ENCODE measurements at places on chromosomes 16 and 17.
A peak's percentile ranks its signal among the peaks of the same experiment; 100 is the strongest.

DNA sequence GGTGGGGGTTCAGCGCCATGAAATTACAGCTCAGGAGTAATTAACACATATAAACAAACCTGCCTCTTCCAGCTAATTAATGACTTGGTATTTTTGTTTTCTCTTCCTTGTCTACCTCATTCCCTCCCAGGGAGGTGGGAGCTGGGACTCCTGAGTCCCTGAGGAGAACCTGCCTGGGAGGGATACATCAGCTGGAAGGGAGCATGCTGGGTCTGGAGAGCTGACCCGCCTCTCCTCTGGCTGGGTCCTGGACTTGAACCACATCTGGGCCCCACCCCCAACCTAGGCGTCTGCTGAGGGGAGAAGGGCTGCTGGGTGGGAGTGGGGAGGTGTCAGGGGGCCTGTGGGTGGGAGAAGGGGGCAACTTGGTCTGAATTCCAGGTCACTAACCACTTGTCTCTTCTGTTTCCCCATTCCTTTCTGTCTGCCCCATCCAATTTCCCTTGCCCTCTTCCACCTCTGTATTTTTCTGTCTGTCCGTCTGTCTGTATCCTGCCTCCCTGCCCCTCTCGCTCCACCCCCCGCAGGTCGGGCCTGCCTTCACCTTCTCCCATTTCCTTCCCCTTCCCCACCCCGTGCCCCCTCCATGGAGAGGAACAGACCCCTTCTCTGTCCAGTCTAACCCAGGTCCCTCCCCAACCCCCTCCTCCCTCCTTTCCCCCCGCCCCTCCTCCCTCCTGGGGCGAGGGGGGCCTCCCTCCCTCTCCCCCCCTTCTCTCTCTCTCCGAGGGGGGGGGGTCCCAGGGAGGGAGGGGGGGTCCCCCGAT is at the start of gene NLGN2:
TSS of gene NLGN2 (plus strand) at position 361 of the 767 bp plus-strand sequence. CDS start 411 bp downstream, outside the sequence.
- peak; percentile 18 for DNase-seq

DNA sequence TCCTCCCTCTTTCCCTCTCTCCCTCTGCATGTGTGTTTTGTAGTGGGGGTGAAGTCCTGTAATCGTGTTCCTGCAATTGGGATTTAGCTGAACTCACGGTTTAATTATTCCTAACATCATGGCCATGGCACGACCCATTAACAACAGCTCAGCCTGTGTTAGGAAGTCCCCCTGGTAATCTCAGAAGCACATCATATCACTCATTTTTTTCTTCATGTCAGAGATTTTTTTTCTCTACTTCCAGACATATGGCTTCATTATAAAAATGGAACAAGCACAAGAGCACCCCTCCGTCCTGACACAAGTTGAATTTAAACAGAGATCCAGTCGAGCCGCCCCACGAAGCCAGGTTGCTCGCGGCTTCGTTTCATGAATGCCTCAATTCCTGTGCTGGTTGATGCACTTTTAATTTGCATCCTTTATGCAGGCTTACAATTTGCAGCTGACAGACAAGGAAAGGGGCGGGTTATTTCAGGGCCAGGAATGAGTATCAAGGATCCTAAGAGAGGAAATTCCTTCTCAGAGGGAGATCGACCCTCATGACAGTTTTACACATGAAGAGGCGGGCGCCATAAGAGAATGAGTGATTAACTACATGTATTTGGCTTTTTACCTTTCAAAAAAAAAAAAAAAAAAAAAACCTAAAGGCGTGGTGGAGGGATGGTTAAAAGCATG is 192.9 kb downstream of the MAF start:
- no peak for DNase-seq

DNA sequence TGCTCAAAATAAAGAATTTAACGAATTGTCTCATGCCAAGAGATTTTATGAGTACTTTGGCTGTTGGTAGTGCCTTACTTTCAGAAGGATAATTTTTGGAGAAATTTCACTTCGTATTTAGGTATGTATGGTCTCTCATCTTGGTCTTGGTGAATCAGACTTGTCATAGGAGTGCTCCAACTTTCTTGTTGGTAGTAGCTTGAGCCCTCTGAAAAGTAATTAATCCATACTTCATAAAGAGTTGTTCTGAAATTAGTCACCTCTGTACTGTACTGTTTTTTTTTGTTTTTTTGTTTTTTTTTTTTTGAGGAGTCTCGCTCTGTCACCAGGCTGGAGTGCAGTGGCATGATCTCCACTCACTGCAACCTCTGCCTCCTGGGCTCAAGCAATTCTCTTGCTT is 11.6 kb downstream of the ZNRF1 start:
- no peak for DNase-seq

GRCh38 chr17:10224582-10225195 is 26.3 kb upstream of the GAS7 start:
- no peak for DNase-seq

GRCh38 chr17:9020824-9021157 is 519 bp upstream of the NTN1 start:
- DNase-seq: no peak

GRCh38 chr16:907842-908241 is 62.9 kb downstream of the LMF1 start:
- peak; percentile 98 for DNase-seq

- DNase-seq: no peak
Measured at GRCh38 chr16:52434224-52434623, 112.7 kb downstream of the TOX3 start.

- DNase-seq: no peak
Measured at GRCh38 chr16:2490190-2491105, 15.5 kb downstream of the TBC1D24 start.

DNA sequence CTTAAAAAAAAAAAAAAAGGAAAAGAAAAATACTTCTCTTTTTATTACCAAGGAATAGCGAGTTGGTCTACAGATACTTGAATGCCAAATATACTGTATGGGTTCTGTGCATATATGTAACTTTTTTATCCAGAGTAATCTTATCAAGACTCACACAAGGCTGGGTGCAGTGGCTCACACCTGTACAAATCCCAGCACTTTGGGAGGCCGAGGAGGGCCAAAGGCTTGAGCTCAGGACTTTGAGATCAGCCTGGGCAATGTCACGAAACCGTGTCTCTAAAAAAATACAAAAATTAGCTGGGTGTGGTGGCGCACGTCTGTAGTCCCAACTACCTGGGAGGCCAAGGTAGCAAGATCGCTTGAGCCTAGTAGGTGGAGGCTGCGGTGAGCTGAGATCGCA is 137.4 kb upstream of the TMEM97 start:
- DNase-seq: no peak

GRCh38 chr17:16879686-16880085 is 92.2 kb downstream of the TNFRSF13B start:
- DNase-seq: no peak

GRCh38 chr17:71084219-71084618 is 914.9 kb downstream of the KCNJ2 start:
- DNase-seq: peak; percentile 71

DNA sequence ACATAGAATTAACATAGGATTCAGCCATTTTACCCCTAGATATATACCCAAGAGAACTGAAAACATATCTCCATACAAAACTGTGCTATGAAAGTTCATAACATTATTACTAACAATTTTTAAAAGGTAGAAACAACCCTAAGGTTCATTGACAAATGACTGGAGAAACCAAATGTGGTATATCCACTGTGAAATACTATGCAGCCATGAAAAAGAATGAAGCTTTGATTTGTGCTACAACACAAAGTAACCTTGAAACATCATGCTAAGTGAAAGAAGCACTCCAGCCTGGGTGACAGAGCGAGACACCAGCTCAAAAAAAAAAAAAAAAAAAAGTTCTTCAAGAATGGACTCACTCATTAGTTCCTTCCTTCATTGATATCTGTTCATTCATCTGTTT is 580 bp downstream of the CD300LD start:
- no peak for DNase-seq

GRCh38 chr17:17129466-17129865 is 76.7 kb downstream of the PLD6 start:
- peak; percentile 66 for DNase-seq

- no peak for DNase-seq
Measured at GRCh38 chr17:57629470-57629869, 115.6 kb downstream of the CCDC182 start.

DNA sequence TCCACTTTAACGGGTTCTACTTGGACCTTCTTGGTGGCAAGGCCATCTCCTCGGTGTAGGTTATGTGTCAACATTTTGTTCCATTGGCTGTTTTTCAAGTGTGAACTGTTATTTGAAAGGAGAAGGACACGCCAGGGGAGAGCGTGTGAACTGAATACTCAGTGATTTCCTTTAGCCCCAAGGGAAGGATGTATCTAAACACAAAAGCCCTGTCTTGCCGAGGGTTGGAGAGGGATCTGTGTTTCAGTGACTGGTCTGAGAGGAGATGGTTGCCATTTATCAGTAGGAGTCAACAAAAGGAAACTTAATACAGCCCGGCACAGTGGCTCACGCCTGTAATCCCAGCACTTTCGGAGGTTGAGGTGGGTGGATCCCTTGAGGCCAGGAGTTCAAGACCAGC is 50.0 kb downstream of the USP10 start:
- no peak for DNase-seq

DNA sequence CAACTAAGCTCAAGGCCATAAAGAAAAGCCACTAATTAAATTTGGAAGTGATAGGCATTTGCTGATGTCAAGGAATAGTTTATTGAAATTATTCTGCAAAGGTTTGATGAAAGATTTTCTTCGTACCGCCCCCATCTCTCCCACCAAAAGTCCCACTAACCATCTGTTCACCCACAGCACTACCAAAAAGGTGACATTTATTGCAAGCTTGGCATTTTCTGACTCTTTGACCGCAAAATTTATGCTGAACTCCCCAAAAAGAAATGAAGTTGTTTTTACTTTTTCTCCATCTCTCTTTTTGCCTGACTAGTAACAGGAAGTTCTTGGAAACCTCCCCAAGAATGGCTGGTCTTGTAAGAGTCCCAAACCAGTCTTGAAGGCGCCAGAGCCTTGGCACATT is 384.9 kb upstream of the SOX9 start:
- DNase-seq: no peak

DNA sequence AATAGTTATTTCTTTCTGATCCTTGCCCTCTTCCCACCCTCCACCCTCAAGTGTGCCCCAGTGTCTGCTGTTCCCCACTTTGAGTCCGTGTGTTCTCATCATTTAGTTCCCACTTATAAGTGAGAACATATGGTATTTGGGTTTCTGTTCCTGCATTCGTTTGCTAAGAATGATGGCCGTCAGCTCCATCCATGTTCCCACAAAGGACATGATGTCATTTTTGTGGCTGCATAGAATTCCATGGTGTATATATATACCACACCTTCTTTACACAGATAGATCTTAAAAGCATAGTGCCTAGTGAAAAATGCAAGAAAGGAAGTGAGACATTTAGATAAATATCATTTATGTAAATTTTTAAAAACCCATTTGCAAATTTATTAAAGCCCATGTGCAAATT is 33.1 kb downstream of the HS3ST2 start:
- DNase-seq: no peak

GRCh38 chr17:17325228-17325627 is 22.1 kb downstream of the NT5M start:
- no peak for DNase-seq

GRCh38 chr17:3712811-3713463 is 10.8 kb upstream of the HASPIN start:
- no peak for DNase-seq

DNA sequence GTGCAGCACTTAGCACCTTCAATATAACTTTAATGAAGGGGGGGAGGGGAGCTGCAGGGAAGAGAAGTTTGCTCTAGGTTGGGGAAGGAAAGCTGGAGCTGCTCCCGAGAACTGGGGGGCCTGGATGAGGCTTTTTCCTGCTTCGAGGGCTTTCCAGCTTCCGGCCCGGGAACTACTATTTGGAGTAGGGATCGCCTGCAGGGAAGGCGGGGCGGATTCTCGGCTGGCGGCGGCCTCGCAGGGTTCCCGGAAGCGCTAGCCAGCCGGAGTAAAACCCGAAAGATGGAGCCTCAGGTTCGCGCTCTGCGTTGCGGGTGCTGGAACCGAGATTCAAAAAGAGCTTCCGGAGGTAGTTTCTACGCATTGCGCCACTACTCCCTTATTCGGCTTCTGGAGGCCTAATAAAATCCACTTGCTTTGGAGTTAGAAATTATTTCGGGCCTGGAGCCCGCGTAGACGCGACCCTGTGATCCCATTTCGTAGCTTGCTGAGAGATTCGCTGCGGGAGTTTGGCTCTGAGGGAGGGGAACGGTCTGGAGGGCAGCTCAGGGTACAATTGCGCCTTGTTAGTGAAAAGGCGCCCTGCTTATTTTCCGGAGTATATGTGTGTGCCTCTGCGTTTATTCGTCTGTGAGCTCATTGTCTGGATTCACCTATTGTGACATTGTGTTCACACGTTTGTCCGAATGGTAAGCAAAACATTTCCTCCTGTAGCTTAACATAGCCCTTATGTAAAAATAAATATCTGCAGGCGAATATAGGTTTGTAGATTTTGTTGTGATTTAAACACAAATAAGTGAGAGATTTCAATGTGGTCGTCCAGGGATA is 652 bp downstream of the PRAC2 start:
- DNase-seq: no peak

GRCh38 chr16:63311313-63311712 is 1275.1 kb upstream of the CDH8 start:
- DNase-seq: no peak

- peak; percentile 99 for DNase-seq
Measured at GRCh38 chr17:42107597-42108576, 4.6 kb downstream of the DHX58 start.

DNA sequence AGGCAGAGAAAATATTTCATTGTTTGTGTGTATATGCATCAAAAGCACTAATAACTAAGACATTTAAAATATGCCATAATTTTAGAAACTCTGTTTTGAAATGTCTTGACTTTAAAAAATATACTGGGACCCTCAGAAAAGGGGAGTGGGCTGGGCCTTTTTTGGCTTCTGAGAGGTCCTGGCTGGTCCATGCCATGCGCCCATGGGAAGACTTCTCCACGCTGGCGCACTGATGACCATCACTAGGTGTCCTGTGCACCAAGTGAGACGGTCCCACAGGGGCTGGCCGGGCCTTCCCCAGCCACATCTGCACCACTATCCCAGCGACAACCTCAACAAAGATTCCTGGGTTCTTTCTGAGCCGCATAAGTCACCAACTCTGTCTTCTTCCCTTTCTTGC is 27.0 kb upstream of the WFIKKN2 start:
- no peak for DNase-seq

DNA sequence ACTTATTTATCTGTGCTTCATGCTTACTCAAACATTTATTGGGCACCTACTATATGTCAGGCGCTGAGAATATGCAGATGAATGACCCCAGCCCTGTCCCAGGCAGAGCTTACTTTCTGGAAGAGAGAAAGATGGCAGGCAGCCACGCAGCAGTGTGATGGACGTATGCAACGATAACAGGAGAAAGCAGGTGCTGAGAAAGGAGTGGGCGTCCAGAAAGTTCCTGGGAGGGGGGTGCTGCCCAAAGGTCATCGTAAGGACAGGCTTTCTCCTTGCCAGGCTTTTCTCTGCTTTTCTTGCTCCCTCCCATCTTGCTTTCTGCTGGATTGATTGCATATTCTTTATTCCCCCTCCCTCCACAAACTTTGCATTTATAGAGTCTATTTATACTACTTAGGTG is 124.5 kb downstream of the GAS7 start:
- DNase-seq: no peak

- DNase-seq: no peak
Measured at GRCh38 chr16:8851761-8852403, 16.9 kb downstream of the CARHSP1 start.

All from NCI-H69 (cell line).